NCI-H1436 treated with DMSO at 0.1 percent for 48 hours (cell line): ENCODE measurements at places on chromosomes 3 and 15.

- DNase-seq: no peak
Measured at GRCh38 chr3:70064194-70064779, 64.8 kb downstream of the SAMMSON start.

GRCh38 chr15:92184142-92184541 is 209.5 kb upstream of the ST8SIA2 start:
- no peak for DNase-seq

DNA sequence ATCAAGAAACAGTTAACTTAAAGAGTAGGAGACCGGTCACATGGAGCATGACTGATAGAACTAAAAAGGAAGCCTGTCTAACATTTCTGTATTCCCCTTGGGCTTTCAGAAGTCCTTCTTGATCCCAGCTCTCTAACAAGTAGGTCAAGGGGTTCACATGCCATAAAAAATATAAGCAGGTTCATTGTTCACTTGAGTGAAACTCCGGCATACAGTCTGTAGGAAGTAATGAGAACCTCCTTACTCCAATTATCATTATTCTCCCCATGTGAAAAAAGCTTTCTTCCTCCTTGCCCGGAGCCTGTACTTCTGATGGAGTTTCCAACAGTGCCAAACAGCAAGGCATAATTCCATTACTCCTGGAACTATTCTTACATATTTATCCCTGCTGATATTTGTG is 242.8 kb upstream of the CNTN4 start:
- DNase-seq: no peak

DNA sequence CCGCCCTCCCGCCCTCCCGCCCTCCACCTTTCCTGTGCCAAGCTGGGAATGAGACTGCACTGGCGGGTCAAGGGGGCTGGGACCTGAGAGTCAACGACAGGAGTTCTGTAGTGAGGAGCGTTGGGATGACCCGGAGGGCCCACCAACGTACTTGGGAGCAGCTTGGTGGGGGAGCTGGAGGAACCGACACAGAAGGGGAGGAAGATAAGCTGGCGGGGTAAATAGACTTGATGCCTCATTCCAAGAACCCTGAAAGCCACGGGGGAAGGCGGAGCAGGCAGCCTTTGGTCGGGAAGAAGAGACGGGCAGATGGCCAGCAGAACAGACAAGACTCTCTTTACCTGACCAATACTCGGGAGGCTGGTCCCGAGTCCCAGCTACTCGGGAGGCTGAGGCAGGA is 277 bp downstream of the FMN1 start:
- DNase-seq: no peak

DNA sequence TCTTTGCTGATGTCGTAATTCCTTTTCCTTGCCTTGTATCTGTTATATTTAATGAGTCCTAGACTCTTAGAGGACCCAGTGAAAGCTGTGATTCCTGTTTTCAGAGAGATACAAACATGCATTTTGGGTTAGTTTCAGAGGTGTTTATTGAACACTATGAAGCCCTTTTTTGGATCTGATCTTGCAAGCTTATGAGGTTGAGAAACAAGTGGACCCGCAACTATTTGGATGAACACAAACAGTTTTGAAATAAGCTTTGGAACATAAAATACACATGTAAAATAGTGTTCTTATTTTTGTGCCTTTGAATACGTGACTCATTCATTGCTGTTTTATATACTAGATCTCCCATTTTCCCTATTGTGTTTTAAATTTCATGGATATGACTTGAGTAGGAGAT is 33.5 kb downstream of the SNRK start:
- no peak for DNase-seq

DNA sequence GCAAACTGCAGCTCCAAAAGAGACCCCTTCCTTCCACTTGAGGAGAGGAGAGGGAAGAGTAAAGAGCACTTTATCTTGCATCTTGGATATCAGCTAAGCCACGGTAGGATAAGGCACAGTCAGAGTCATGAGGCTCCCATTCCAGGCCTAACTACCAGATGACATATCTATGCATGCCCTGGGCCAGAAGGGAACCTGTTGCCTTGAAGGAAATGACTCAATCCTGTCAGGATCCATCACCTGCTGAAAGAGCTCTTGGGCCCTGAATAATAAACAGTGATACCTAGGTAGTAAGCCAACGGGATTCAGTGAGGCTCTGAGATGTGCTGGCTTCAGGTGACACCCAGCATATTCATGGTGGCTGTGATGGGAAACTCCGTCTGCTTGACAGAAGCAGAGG is 118.5 kb upstream of the EPHA3 start:
- DNase-seq: no peak

- no peak for DNase-seq
Measured at GRCh38 chr3:195263193-195263924, 7.6 kb downstream of the XXYLT1 start.

DNA sequence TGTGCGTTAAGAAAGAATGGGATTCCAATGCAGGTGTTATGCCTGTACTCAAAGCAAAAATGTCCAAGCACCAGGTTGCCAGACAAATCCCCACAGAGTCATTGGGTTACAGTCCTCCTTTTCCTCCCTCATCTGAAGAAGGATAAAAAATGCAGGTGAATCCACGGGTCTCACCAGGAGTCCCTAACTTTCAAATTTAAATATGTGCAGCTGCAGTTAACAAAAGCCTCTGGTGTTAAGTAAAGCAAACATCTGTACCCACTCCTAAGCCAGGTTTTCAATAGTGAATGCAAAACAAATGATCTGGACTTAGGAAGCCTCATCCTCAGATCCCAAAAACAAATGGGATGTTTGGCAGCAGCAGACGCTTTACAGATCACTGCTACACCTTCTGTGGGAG is 70.4 kb upstream of the SETMAR start:
- no peak for DNase-seq
